Activated T-cell treated with anti-CD3 and anti-CD28 coated beads, Interleukin-2, amount 50 U/mL, for 48 hours (primary cell): ENCODE measurements at places on chromosomes 1 and 21.

DNA sequence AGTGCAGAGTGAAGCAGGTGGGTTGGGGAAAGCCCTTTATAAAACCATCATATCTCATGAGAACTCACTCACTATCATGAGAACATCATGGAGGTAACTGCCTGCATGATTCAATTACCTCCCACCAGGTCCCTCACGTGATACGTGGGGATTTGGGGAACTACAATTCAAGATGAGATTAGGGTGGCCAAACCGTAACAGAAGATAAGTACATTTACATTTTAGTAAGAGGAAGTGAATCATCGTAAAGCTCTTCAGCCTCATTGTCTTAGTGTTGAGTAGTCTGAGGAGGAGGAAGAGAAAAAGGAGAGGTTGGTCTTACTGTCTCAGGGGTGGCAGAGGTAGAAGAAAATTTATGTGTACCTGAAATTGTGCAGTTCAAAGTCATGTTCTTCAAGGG lies 1053.4 kb upstream of the ADGRL4 start:
- no peak for DNase-seq

DNA sequence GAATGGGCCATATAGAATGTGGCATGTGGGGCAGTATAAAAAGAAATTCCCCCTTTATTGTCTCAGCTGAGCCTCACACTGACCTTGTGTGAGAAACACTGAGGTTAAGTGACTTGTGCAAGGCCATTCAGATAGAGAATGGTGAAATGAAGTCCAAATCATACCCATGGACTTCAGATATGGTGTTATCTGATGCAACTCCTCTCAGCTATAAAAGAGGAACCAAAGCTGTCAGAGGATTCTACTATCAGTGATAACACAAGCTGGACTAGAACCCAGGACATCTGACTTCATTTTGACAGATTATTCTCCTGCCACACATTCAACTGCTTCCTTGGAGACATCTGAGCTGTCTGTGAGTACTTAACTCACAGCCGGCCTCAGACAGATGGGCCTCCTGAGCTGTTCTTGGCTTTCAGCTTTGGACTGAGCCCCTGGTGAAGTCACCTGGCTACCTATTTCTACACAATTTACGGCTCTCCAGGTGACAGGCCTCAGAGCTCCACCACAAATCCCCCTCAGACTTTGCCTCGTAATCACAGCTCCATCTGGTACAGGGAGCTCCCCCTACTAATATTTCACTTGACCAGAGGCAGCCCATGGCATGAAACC lies 104.6 kb downstream of the PLXNA2 start:
- no peak for DNase-seq

DNA sequence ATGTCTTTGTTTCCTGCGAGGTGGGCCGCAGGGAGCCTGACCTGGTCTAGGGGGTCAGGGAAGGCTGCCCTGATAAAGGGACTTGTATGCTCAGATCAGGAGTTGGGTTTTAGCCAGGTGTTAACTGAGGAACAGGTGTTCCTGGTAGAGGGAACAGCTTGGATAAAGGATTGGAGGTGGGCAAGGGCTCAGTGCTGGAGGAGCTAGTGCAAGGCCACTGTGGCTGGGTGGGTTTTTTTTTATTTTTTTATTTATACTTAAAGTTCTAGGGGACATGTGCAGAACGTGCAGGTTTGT lies 31.1 kb downstream of the A3GALT2 start:
- no peak for DNase-seq

DNA sequence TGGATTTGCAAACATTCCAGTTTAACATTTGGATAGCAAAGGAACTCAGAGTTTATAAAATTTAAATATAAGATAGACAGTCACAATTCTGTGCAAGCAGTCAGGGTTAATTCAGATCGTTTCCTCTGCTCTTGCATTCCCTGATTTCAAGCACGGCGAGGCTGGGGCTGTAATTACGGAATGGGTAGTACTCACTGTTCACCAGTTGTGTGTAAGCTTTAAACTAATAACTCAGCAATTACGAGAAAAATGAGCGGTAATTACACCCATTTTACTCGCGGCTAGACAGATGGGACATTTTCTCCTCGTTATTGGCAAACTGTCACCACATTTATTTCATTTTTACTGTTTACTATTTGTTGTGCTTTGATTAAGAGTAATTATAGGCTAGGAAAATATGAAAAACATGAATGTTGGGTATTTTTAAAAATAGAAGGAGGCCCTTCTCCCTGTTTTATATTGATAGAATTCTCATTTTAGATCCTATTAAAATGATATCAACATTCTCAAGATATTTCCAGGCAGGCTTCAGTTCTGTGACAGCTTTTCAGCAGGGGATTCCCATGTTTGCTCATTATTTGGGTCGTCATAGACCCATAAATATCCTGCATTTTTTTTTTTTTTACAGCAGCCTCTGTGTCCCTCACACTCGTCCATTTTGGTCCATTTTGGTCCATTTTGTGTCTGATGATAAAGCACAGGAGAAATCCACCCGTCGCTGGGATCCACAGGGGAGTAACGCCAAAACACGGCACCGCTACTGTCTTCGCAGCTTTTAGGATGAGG lies 208.3 kb downstream of the DSCAM start:
- DNase-seq, result no peak

- DNase-seq, result no peak
These were observed 10.4 kb upstream of the FMO2 start for GRCh38 chr1:171174560-171175294.

DNA sequence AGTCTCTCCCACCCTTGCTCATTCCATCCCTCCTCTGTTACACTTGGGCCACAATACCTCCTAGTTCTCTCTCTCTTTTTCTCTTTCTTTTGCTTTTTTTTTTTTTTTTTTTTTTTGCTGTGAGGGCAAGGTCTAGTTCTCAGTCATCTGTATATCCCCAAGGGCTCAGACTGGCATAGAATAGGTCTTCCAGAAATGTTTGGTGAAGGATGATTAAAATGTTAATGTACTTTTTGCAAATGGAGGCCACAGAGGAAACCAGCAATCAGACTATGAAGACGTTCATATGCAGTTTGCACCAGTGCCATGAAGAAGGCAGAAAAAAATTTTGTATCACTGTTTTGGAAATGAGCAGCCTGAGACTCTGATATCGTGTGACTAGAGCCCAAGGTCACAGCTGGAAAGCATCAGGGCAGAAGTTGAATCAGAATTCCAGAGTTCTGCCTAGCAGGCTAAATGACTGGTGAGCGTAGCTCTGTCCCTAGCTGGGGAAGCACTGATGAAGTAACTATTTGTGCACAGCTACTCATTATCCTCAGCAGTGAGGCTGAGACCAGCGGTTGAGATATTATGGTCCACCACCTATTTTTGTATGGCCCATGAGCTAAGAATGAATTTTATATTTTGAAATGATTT lies 186.5 kb downstream of the TGFBR3 start:
- DNase-seq, result no peak

DNA sequence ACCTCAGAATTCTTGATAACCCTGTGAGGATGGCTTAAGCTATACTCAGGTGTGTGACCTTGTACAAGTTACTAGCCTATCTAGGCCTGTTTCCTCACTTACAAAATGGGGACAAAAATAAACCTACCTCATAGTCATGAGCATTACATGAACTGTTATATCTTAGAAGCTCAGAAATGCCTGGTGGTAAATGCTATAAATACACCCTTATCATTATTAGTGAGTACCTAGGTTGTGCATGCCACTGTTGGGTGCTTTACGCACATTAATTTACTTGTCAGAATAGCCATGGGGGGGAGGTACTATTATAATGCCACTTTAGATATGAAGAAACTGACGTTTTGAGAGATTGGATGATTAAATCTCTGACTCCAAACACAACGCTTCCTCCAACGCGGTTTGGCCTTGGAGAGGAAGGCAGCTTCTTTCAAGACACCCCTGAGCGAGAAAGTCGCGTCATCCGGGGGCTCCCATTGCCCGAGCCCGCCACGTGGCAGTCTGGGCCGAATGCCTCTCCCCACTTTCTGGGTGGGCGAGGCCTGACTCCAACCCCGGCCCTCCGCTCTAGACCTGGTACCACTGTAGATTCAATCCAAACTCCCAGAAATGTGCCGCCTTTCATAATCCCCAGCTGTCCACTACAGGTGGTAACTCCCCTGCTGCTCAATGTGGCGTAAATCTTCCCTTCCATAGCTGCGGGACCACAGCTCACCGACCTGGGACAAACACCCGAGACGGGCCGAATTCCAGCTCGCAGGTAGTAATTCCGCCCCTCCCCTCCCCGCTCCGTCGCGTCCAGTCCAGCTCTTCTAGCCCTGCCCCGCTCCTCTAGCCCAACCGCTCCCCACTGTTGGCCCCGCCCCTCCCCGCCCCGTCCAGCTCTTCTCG lies 771 bp upstream of the RAD54L start:
- peak; percentile 80 for DNase-seq

- no peak for DNase-seq
These were observed 136.4 kb upstream of the COL6A1 start for GRCh38 chr21:45845063-45845769.

DNA sequence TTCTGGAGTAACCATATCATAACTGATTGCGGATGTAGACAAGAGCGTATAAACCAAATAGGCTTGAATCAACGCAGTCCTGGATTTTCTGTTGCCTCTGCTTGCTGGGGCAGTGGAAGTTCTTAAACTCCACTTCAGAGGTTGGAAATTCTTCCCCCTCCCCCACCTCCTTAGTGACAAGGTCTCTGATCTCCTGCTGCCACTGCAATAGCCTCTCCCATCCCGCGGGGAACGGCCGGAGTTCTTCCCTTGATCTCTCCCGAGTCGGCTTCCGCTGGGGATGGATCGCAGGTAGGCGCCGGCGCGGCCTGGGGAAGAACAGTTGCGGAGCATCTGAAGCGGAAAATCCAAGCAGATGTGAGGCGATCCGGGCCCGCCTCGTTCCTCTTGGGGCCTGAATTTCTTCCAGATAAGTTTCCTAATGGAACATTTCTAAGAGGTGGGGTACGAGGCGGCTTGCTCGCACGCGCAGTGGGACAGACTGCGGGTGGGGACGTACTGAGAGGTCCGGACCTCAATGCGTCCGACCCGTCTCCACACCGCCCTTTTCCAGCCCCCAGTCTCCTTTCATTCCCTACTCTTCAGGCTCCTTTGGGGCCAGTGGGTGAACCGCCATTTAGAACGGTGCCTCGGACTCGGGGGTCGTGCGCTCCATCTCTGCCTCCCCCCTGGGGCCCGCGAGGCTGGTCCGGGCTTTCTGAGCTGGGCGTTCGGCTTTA lies 3.1 kb upstream of the SIM2 start:
- DNase-seq, result peak; percentile 31

- no peak for DNase-seq
These were observed 182.5 kb upstream of the JUN start for GRCh38 chr1:58966103-58966916.

GRCh38 chr1:205998457-205999241 lies 4.5 kb downstream of the RAB7B start:
- DNase-seq, result no peak

- DNase-seq, result no peak
These were observed 471.4 kb downstream of the PTBP2 start for GRCh38 chr1:97192872-97193572.

DNA sequence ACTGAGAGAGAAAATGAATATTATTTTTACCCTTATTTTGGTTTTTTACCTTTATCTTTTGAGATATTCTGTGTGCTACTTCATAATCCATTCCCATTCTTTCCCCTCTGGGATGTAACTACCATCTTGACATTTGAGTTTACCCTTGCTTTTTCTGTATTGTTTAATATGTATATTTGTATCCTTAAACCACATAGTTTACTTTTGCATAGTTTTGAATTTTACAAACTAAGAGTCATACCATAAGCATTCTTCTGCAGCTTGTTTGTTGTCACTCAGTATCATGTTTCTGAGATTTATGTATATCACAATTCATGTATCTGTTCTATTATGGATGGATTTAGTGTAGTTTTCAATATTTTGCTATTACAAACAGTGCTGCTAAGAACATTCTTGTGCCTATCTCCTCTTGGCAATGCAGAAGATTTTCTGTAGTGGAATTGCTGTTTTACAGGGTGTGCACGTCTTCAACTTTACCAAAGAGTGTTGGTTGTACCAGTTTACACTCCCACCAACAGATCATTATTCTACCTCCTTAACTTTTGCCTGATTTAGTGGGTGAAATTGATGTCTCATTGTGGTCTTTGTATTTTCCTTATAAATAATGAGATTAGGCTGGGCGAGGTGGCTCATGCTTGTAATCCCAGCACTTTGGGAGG lies 12.2 kb upstream of the AGO1 start:
- DNase-seq, result no peak

- DNase-seq, result peak; percentile 19
These were observed 5.5 kb upstream of the PRKAB2 start for GRCh38 chr1:147177611-147178380.

DNA sequence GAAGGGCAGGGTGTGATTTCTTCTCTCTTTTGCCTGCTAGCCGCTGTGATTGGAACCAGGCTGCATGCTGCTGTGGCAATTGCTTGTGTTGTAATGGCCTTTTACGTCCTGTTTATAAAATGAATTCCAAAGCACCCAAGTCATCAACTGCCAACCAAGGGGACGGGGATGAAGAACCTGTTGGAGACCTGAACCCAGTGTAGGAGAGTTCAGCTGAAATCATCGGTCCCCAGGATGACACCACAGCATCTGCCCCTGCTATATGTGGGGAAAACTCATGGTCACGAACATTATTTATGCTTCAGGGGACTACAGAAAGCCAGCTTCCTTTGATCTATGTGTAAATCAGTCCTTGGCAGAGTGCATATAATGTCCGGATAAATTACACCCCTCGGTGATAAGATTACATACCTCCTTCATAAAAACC lies 3.8 kb downstream of the TMEM167B start:
- no peak for DNase-seq

DNA sequence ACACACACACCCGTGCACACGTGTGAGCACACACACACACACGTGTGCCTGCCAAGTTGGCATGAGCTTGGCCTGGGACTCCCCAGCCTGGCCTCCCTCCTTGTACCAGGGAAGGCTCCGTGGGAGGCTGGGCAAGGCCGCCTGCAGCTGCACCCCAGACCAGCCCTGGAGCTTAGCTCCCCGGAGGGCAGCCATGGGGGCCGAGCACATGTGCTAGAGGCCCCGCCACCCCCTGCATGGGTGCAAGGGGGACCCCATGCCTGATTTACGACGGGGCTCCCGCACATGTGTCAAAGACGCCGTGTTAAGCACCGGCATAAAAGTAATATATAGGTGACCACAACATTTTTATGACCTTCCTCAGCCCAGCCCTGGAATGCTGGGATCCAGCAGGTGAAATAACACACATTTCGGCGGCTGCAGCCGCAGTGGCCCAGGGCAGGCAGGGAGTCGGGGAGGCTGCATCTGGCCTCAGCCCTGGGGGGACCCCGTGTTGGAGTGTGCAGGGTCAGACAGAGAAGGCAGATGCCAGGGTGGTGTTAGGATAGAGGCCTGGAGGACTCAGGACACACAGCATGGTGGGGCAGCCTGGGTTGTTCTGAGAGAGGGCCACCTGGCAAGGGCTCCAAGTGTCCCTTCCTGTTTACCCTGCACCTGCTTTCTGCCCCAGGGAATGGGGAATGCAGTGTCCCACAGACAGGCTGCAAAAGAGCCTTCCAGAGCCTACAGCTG lies 56.3 kb downstream of the WNT9A start:
- no peak for DNase-seq

GRCh38 chr1:184827600-184828368 lies 73.1 kb upstream of the EDEM3 start:
- no peak for DNase-seq
